ENCODE measurements at places on chromosomes 2 and 18.

DNA sequence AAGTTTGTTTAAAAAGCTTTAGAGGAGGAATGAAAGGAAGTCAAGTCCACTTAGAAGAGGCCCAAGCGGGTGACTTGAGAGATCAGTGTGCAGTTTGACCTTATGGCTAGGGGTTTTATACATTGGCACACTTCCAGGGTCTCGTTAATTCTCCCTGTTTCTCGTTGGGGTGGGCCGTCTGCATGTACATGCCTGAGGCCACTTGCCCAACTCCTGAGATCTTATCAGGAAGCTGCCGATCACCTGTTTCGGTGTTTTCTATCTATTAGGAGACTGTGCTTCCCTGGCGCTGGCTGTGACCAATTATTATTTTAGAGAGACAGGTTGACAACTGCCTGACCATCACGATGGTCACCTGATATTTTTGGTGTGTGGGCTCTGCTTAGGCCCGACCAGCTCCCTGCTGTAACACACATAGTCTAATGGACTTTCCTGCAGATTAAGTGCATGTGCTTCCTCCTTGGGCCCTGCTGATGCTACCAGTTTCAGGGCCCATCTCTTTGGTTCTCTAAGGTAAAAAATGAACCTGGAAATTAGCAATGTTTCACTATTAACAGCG is 31.0 kb upstream of the MSH6 start:
- no peak for DNase-seq

DNA sequence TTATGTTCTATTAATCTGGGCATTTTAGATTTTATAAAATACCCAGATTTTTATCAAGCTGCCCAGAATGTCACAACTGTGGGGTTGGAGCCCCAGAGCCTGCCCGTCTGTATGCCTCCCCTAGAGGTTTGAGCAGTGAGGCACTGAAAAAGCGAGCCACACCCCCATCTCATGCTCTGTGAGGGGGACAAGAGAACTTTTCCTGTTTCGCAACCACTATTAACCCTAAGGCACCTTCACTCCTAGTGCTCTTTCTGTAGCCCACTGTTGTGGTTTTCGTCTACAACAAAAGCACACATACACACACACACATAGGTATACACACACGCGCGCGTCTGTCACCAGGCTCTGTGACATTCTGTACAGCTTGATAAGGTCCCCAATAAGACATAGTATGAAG is 38.0 kb downstream of the DCDC2C start:
- no peak for DNase-seq

GRCh38 chr2:156687715-156688114 is 251.5 kb downstream of the GPD2 start:
- DNase-seq = no peak

GRCh38 chr2:227615906-227616305 is 1.3 kb upstream of the SCYGR3 start:
- no peak for DNase-seq

- DNase-seq = peak; percentile 4
These were observed 61.4 kb downstream of the SLC4A3 start for GRCh38 chr2:219688560-219689445.

Measured in stimulated activated CD4-positive, alpha-beta T cell treated with anti-CD3 and anti-CD28 coated beads, Interleukin-1b, Interleukin-23, amount 100 ng/mL, for 48 hours (primary cell).